Upper lobe of left lung (tissue), 6 donors: ENCODE measurements at places on chromosomes 12 and 14. TPM values are rescaled to one million over a fixed set of nuclear protein-coding genes. Genes with fewer than 3 reads are reported as not detected.

The RFLNA gene
- total RNA-seq: not detected

The PRKD1 gene
- 15.5 TPM for total RNA-seq

The TEX52 gene
- total RNA-seq: not detected

The MGAT4C gene
- total RNA-seq: 0.20 TPM

The KRT80 gene
- 2.1 TPM for total RNA-seq

The ABHD12B gene
- 0.44 TPM for total RNA-seq

The KRT71 gene
- not detected for total RNA-seq

DNA sequence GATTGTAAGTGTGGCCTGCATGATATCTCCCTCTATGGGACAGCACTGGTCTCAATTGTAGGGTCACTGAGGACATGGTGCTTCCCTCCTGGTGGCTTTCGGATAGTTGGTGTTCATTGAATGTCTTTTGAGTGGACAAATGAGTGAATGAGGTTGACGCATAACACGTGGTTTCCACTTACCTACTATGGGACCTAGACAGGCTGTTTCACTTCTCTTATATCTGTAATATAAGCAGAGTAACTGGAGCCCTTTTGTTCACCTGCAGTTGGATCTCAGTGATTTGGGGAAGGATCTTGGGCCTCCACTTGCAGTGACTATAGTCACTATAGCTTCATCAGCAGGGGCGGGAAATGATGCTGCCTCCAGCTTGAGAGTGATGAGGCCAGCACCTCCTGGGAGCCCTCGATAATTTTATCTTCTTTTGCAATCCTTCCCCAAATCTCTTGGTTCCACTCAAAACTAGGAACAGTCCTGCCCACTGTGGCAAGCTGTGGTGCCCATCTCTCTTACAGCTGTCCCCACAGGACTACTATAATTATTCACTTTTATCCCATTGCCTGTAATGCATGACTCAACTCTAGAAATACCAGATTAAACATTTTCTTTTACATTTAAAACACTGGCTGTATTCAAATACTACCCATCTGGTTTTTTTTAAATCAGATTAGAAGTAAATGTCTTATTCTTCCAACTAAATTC, 242.9 kb downstream of the CHST11 start:
- no peak overlapping the region for H3K27ac ChIP-seq
- no peaks in the 10 kb centered on the region for H3K27me3 ChIP-seq
- no peak overlapping the region for H3K4me3 ChIP-seq
- no peak for DNase-seq

GRCh38 chr14:64880221-64881121, 764 bp upstream of the SPTB start:
- no peaks in the 10 kb centered on the region for H3K36me3 ChIP-seq
- no peaks in the 10 kb centered on the region for H3K27me3 ChIP-seq
- H3K4me3 ChIP-seq: peak overlapping the region; percentile 74
- DNase-seq: peak; percentile 41

- DNase-seq: peak; percentile 29
- no peak overlapping the region for H3K27ac ChIP-seq
- H3K36me3 ChIP-seq: no peaks in the 10 kb centered on the region
- H3K4me3 ChIP-seq: no peak overlapping the region
- no peaks in the 10 kb centered on the region for H3K4me1 ChIP-seq
Measured at GRCh38 chr12:97960741-97961608, 498.4 kb downstream of the RMST start.

GRCh38 chr12:43316520-43316919, 235.5 kb downstream of the ADAMTS20 start:
- DNase-seq: no peak
- H3K4me1 ChIP-seq: no peaks in the 10 kb centered on the region
- no peaks in the 10 kb centered on the region for H3K27me3 ChIP-seq
- no peak overlapping the region for H3K4me3 ChIP-seq
- no peak overlapping the region for H3K27ac ChIP-seq

GRCh38 chr14:67579040-67579439, 21.0 kb downstream of the PIGH start:
- no peaks in the 10 kb centered on the region for H3K36me3 ChIP-seq
- H3K4me3 ChIP-seq: no peak overlapping the region
- no peak overlapping the region for H3K27ac ChIP-seq
- H3K27me3 ChIP-seq: no peaks in the 10 kb centered on the region
- no peaks in the 10 kb centered on the region for H3K4me1 ChIP-seq

DNA sequence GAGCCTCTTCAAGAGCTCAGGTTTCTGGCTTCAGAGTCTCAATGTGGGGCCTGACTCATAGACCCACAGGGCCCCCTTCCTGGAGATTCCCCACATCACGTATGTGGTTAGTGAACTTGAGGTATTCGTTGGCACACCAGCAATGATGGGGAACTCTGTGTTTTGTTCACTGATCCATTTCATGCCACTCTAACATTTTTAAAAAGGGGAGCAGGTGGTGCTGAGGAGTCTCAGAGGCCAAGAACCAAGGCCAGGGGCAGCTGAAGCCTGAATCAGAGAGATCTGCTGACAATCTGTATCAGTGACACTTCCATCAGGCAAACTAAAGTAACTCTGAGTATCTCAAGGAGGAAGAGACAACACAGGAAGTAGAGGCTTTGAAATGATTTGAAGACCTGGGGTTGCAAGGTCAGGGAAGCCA, 323.4 kb downstream of the VRK1 start:
- no peak overlapping the region for H3K4me3 ChIP-seq
- H3K27me3 ChIP-seq: no peaks in the 10 kb centered on the region
- no peaks in the 10 kb centered on the region for H3K36me3 ChIP-seq

- no peaks in the 10 kb centered on the region for H3K27me3 ChIP-seq
- peaks cover 46% of the 10 kb centered on the region for H3K36me3 ChIP-seq
- no peak for DNase-seq
Measured at GRCh38 chr14:73211251-73212040, 25.9 kb upstream of the PAPLN start.

- DNase-seq: no peak
- no peaks in the 10 kb centered on the region for H3K27me3 ChIP-seq
- H3K27ac ChIP-seq: no peak overlapping the region
- no peaks in the 10 kb centered on the region for H3K4me1 ChIP-seq
- H3K4me3 ChIP-seq: no peak overlapping the region
Measured at GRCh38 chr14:74508292-74508731, 14.7 kb downstream of the ISCA2 start.

GRCh38 chr12:30063435-30063945, 279.7 kb upstream of the TMTC1 start:
- H3K4me3 ChIP-seq: no peak overlapping the region
- H3K36me3 ChIP-seq: no peaks in the 10 kb centered on the region
- no peak for DNase-seq
- H3K4me1 ChIP-seq: no peaks in the 10 kb centered on the region

DNA sequence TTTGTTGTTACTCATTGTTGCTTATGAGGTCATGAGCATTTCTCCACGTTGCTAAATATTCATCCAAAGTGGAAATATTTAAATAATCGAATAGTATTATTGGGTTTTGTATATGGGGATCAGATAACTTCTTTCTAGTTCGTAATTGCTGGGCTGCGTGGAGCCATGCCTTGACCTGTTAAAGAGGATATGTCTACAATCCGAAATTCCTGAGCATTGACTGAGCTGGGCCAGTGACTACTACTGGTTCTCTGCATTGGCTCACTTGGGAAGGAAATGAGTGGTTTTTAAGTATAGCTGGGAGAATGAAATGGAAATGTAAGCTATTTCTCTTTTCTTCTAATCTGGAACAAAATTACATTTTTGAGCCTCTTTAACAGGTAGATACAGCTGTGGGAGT, 163.2 kb downstream of the RPL10L start:
- no peak overlapping the region for H3K4me3 ChIP-seq
- H3K36me3 ChIP-seq: no peaks in the 10 kb centered on the region
- H3K27me3 ChIP-seq: no peaks in the 10 kb centered on the region
- no peak overlapping the region for H3K27ac ChIP-seq
- no peaks in the 10 kb centered on the region for H3K4me1 ChIP-seq
- no peak for DNase-seq

DNA sequence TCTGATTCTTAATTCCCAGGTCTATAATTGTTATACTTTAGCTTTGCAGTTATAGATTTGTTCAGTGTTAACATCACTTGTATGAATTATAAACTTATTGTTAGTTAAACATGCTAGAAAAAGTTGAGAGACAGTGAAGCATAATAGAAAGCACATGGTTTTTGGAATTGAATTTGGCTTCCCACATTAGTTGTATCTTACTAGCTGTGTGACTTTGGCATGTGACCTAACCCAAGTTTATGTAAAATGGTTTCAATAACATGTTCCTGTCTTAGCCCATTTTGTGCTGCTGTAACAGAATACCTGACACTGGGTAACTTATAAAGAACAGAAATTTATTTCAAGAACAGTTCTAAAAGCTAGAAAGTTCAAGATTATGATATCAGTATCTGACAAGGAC, 146.3 kb downstream of the PDE3A start:
- H3K27me3 ChIP-seq: no peaks in the 10 kb centered on the region
- no peak for DNase-seq
- H3K27ac ChIP-seq: no peak overlapping the region
- H3K4me1 ChIP-seq: no peaks in the 10 kb centered on the region
- no peak overlapping the region for H3K4me3 ChIP-seq

DNA sequence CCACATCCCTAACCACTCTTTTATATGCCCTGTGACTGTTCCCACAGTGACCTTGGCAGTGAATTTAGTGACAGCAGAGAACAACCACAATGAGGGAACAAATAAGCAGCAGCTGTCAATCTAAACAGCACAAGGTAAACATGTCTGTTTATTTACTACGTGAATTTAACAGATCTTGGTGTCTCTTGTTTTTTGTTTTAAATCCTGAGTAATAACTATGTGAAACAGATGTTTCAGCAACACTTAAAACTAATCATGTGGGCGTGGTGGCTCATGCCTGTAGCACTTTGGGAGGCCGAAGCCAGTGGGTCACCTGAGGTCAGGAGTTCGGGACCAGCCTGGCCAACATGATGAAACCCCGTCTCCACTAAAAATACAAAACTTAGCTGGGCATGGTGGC, 17.0 kb upstream of the CFAP54 start:
- no peaks in the 10 kb centered on the region for H3K27me3 ChIP-seq
- no peaks in the 10 kb centered on the region for H3K4me1 ChIP-seq
- no peaks in the 10 kb centered on the region for H3K36me3 ChIP-seq
- no peak overlapping the region for H3K27ac ChIP-seq

DNA sequence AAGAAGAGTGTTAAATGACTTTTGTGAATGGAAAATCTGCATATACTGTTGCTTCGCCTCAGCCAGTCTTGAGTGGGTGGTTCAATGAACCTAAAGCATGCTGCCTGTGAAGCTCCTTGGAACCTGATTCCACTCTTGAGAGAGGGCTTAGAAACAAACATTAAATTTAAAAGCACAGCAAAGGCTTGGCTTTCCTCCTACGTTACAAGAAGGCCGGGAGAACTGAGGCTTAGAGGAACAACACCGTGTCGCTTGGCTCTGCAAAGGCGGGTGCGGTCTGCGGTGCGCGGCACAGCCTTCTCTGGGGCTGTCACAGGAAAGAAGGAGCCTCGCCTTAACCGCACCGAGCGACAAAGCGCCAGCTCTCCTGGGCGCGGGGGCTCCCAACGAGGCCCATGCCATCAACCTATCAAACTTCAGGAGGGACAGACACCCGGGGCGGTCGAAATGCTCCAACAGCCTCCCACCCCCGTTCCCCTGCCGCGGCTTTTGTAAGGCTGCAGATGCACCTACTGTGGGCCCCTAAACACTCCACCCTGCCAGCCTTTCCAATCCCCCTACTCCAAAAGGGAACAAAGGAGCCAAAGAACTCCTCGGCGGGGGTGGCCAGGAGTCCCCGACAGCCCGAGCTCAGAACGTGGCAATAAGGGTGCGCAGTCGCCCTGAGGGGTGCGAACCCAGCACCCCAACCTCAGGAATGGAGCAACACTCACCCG, 729 bp downstream of the OSBPL8 start:
- peak; percentile 79 for DNase-seq
- H3K27me3 ChIP-seq: no peaks in the 10 kb centered on the region
- no peaks in the 10 kb centered on the region for H3K36me3 ChIP-seq
- peak overlapping the region; percentile 89 for H3K4me3 ChIP-seq
- peak overlapping the region; percentile 95 for H3K27ac ChIP-seq

- no peaks in the 10 kb centered on the region for H3K27me3 ChIP-seq
- H3K27ac ChIP-seq: no peak overlapping the region
- no peak overlapping the region for H3K4me3 ChIP-seq
Measured at GRCh38 chr14:53741479-53742232, 215.0 kb downstream of the BMP4 start.

- DNase-seq: no peak
- H3K4me1 ChIP-seq: no peaks in the 10 kb centered on the region
- H3K27me3 ChIP-seq: no peaks in the 10 kb centered on the region
- H3K4me3 ChIP-seq: no peak overlapping the region
Measured at GRCh38 chr12:10889226-10889625, 5.2 kb upstream of the PRH1 start.

- no peaks in the 10 kb centered on the region for H3K36me3 ChIP-seq
- peak overlapping the region; percentile 92 for H3K27ac ChIP-seq
- H3K4me3 ChIP-seq: peak overlapping the region; percentile 62
- DNase-seq: no peak
- H3K27me3 ChIP-seq: peaks cover 1% of the 10 kb centered on the region
Measured at GRCh38 chr12:4273273-4273651, 300 bp upstream of the CCND2 start.

DNA sequence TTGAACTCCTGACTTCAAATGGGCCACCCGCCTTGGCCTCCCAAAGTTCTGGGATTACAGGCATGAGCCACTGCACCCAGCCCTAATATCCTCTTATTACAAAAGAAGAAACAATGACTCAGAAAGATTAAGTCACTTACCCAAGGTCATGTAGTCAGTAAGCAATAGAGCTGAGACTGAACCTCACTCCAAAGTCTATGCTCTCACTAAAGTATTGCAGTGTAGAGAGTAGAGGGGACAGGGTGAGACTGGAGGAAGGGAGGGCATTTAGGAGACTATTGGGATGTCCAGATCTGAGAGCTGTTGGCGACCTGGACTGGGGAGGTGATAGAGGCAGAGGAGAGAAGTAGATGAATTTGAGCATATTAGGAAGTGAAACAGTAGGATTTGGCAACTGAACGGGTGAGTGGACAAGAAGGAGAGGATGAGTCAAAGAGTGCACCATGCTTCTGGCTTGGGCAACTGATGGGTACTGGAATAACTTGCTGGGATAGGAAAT, 11.8 kb downstream of the P2RX7 start:
- DNase-seq: no peak
- peak overlapping the region; percentile 80 for H3K27ac ChIP-seq
- no peak overlapping the region for H3K4me3 ChIP-seq
- peaks cover 9% of the 10 kb centered on the region for H3K4me1 ChIP-seq

DNA sequence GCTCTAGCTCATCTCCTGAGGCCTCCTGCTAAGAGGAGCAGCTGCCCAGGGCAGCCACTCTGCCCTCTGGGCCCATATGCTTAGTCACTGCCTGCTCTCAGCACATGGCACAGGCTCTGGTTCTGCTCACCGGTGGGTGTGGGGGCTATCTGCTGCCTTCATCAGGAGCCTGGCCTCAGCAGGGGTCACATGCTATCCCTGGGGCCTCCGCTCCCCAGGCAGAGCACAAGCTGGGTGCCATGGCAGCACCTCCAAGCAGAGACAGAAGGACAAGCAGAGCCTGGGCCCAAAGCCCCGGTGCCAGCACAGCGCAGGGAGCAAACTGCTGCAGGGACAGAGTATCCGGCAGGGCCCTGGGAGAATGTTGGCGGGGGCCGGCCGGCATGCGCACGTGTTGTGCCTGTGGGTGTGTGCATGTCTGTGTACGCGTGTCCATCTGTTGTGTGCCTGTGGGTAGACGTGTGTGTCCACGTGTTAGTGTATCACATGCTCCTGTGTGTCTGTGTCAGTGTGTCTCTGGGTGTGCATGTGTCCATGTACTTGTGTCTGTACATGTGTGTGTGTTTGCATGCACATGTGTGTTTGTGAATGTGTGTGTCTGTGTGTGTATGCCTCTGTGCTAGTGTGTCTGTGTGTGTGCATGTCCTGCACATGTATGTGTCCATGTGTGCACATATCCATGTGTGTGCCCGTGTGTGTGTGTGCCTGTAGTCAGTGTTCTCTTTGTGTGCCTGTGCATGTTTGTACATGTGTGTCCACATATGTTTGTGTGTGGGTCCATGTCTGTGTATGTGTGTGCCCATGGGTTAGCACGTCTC, 326.9 kb downstream of the TMEM121 start:
- DNase-seq: peak; percentile 78
- no peaks in the 10 kb centered on the region for H3K4me1 ChIP-seq
- H3K4me3 ChIP-seq: no peak overlapping the region
